ENCODE measurements at places on chromosomes 4 and X.

DNA sequence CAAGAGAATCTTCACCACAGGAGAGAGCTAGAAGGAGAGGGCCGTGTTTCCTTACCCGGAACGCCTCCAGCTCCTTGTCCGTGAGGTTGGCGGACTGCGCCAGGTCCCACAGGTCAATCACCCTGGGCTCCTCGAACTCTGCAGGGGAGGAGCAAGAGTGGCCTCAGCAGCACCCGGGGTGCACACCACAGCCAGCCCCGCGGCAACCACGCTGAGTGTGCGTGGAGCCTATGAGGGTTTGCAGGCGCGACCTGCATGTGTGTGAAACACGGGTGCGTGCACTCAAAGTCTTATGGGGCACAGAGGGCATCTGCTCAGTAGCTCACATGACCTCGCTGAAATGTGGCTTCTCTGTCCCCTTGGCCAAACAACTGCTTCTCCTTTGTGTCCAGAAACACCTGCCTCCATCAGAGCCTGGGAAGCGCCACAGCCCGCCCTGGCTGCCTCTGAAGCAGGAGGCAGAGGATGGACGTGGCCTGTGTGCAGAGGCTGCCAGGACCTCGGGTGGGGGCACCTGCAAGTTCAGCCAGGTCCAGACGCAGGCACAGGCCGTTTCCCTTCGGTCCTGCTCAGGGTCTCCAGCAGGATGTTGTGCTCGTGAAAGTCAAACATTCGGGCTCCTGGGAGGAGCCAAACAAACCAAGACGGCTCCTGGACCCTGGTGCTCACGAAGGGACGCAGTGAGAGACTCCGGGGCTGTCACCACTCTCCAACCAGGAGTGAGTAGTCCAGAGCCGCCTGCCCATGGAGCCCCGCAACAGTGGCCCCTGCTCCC lies 16.0 kb downstream of the LRPAP1 start:
- DNase-seq, result no peak

- DNase-seq, result no peak
These were observed 7.6 kb downstream of the CITED1 start for GRCh38 chrX:72297953-72298730.

- DNase-seq, result no peak
These were observed 1039.3 kb downstream of the STPG2 start for GRCh38 chr4:97104006-97104405.

GRCh38 chr4:102527695-102528283 lies 26.6 kb downstream of the NFKB1 start:
- no peak for DNase-seq

DNA sequence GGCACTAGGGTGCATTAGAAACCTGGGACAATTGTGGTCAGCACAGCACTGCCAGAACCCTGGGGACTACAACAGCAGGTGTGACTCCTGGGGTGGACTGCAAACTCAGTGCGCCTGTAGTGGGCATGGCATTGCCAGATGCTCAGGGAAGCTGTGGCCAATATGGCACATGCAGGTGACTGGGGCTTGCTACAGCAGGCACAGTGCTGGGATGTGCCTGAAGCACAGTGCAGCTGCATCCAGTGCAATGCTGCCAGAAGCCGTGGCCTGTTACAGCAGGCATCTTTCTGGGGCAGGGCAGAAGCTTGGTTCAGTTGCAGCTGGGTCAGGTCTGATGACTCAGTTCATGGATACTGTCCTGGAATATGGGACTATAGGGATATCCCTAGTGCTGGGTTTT lies 445.8 kb downstream of the CCSER1 start:
- no peak for DNase-seq

DNA sequence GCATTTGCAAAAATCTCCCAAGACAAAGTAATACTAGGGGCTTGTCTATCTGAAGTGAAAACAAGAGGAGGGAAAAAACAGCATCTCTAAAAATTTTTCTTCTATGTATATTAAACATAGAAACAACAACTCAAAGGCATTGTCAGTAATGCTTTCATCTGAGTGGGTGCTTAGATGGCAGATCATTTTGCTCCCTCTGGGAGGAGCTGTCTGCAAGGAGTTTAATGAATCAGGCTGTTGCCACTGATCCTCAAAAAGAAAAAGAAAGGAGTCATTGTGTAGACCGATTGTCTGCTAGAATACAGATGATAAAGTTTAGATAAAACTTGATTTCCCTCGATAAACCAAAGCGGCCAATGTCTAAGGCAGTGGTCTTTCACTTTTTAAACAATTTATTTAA lies 49.7 kb upstream of the KLHL8 start:
- no peak for DNase-seq

DNA sequence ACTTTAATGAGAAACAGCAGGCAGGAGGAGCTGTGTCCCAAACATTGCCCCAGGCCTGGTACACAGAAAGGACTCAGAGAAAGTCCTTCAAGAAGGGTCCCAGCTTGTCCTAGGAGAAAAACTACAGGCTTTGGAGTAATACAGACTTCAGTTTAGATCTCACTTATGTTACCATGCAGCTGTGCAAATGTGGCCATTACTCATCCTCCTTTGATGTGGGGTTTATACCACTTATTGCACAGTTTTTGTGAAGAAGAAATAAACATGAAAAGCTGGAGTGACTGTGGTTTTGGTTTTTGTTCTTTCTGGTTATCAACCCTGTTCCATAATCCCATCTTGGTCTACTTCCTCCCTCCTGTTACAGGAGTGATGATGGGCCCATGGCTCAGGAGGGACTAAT lies 8.1 kb upstream of the CYTL1 start:
- DNase-seq, result no peak

DNA sequence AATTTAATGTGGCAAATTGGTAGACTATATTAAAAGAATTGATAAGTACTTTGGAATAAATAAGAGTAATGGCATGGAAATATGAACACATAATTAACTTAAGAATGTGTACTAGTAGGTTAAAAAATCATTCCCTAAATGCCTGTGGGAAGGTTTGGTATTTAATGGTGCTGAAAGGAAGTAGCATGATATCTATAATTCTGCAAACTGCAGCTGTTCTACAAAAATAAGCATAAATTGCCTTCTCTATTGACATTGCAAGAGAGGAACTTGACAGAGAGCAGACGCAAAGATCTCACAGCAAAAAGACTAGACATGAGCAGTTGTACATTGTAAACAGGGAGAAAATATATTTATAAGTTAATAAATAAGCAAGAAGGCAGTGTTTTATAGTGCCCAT lies 752.5 kb upstream of the PCDH10 start:
- no peak for DNase-seq

GRCh38 chr4:183517781-183518180 lies 12.9 kb downstream of the ING2 start:
- DNase-seq, result no peak

GRCh38 chr4:114310296-114310925 lies 288.2 kb upstream of the UGT8 start:
- no peak for DNase-seq

- DNase-seq, result no peak
These were observed 52.2 kb upstream of the FGF13 start for GRCh38 chrX:138763761-138764160.

- no peak for DNase-seq
These were observed 201.5 kb upstream of the JADE1 start for GRCh38 chr4:128608006-128608405.

DNA sequence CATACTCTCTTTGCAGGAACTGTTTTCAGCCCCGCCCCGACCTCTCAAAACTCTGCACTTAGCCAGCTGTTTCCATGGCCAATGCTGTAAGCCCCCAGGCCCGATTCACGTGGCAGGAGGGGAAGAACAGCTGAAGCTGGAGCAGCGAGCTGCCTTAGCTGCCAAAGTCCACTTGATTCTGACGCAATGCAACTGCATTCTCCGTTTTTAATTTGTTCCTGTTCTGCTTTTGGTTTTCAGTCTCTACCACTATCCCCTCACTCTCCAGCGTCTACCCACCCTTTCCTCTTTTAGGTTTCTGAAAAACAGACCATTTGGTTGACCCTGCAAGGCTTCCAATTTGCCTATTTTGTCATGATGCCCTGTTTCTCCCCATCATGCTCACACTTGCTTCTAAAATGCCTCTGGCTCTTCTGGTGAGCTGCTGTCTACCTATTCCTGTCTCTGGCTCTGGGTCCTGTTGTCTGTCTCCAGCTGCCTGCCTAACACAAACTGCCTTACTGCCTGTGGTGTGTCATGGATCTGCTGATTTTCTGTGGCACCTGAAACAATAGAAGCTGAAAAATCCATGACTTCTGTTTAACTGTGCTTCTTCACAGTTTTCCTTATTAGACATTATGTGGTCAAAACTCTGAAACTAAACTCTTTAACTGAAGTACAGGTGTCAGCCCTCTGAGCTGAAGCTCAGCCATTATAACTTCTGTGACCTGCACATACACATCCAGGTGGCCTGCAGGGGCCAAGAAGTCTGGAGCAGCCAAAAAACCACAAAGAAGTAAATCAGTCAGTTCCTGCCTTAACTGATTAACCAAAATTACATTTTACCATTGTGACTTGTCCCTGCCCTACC lies 160.5 kb upstream of the AGTR2 start:
- no peak for DNase-seq

- DNase-seq, result no peak
These were observed 135.9 kb downstream of the PRKX start for GRCh38 chrX:3577551-3577950.
